ENCODE measurements at places on chromosomes 2 and 18.

DNA sequence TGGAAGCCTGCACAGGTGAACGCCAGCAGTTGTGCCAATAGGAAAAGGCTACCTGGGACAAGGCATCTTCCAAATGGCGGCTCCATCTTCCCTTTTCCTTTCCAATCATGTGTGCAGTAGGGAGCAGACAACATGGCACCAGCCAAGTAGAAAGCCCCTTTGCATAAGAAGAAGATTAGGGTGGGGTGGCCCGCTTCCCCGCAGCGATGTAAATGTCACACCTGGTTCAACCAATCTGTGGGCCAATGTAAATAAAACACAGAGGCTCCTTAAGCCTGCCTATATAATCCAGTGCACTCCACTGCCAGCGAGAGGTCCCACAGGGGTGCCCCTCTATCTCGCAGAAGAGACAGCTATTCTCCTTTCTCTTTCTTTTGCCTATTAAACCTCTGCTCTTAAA, 468.4 kb upstream of the CRIM1 start:
- DNase-seq = no peak

DNA sequence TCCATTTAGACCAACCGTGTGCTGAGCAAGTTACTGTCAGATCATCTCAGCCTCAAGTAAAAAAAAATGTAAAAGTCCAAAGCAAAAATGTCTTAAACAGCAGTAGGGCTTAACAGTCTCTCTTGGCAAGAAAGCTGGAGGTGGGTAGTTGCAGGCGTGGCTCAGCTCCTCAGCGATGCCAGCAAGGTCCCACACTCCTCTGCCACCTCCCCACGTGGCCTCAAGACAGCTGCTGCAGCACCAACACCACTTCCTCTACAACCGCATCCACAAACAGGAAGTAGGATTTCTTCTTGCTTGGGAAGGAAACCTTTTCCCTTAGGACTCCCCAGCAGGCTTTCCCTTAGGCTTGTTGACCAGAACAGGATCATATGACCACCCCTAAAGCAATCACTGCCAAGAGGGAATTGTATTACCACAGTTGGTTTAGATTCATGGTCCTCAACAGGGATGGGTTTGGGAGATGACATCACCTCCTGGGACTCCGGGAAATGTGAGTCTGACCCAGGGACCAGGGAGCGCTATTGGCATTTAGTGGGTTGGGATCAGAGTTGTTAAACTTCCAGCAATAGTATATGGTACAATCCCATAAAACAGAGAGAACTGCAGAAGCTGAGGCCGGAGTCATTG, 97.1 kb downstream of the MAPK4 start:
- no peak for DNase-seq

GRCh38 chr2:184091456-184091855, 506.9 kb upstream of the ZNF804A start:
- DNase-seq = no peak

DNA sequence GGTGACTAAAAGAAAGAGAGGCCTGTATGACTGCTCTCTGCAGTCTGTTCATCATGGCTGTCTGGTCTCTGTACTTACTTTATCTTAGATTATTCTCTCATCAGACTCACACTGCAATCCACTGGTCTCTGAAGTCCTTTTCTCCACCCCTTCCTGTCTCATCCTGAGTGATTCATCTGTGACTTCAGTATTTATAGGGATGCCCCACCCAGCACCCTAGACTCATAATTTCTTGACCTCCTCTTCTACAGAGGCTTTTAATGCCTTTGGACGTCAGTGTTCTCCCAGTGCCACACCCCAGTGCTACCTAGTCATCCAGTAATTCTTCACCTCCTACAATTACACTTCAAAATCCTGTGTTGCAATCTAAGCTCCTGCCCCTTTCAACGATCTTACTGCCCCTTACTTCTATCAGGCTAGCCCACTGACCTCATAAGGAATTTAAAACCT, 14.9 kb upstream of the ITPRID2 start:
- DNase-seq = no peak

DNA sequence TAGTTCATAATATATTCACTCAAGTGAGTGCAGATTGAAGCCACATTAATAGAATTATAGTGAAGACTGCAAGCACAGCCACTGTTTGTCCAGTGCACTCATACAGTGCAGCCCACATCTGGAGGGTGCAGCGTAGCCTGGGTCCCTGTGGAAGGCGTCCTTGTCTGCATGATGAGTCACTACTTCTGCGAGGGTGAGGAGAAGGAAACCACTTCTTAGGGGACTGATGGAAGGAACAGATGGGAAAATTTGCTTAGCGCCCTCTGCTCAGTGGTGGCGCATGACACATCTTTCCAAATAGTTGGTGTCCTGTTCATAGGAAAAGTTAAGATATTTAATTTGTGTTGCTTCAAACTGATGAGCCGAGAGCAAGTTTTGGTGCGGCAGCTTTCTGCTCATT, 330.4 kb upstream of the SMIM21 start:
- no peak for DNase-seq

DNA sequence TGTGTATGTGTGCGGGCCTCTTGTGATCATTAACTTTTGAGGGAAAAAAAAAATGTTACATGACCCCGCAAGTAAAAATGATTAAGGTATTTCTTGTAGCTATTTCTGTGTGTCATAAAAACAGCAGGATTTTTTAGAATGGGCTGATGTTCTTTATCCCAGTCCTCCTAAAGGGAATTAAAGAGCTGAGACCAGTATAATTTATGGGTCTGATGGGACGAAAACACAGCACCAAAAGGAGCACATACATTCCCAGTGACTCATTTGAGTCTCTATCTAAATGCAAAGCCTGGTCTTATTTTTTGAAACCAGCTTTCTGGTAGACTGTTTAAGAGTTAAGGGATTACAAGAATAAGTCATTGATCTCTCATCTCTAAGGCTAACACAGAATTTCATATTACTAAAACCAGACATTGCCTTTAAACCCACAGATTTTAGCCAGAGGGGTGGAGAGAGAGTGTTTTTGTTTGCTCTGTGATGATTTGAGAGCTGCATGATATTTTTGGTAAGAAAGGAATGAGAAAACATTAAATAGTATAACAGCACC, 342.3 kb upstream of the EPHA4 start:
- DNase-seq = no peak

- DNase-seq = no peak
Observed at GRCh38 chr2:45786836-45787357, 135.4 kb downstream of the PRKCE start.

- no peak for DNase-seq
Observed at GRCh38 chr2:174013315-174013751, 48.2 kb upstream of the SP3 start.

DNA sequence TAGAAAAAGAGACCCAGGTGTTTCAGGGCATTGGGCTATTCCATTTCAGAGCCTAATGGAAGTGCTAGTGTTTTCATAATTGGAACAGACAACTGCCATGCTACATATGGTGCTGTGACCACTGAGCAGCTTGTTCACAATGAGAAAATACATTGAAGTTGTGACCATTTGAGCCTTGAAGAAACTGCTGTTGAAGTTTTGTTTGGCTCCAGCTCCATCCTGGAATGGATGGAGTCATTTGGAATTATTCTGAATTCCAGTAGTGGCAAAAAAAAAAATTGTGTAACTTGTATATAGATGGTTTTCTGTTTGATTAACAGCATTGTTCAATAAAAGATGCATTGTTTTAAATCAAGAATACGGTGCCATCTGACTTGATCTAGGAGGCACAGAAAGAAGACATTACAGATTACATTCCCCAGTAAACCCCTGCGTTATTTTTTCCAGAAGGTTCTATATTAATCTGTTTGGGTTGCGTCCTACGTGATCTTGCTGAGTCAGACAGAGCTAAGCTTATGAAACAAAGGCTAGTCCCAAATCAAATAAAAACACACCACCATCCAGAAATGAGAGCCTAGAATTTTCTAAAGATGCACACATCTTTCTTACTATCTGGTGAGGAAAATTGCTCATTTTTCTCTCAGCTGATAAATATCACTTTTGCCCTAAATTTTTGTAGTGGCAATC, 19.2 kb downstream of the FMNL2 start:
- no peak for DNase-seq

GRCh38 chr2:240284503-240285259, 144.2 kb upstream of the OTOS start:
- no peak for DNase-seq

GRCh38 chr18:3057526-3057925, 44.6 kb upstream of the LPIN2 start:
- no peak for DNase-seq

GRCh38 chr2:107393516-107393915, 433.2 kb upstream of the RGPD4 start:
- no peak for DNase-seq

GRCh38 chr2:181628590-181629585, 28.0 kb downstream of the CERKL start:
- no peak for DNase-seq

DNA sequence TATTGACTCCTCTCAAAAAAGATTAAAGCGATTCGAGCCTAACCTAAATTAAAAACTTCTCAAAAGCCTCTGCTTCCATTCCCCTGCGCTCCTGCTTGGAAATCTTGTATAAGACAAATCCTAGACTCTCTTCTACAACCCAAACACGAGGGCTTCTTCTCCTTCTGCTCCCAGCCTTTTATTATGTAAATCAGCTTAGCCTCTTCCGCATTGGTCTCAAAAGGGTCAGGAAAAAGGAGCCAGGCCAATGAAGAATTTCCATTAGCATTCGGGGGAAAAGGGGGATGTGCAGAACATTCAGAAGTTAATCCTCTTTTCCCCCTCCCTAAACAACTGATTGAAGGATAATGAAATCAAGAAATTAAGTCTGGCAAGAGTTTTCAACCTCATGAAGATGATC, 107.9 kb downstream of the FAM124B start:
- no peak for DNase-seq

GRCh38 chr2:231854616-231855125, 68.4 kb downstream of the COPS7B start:
- DNase-seq = no peak

DNA sequence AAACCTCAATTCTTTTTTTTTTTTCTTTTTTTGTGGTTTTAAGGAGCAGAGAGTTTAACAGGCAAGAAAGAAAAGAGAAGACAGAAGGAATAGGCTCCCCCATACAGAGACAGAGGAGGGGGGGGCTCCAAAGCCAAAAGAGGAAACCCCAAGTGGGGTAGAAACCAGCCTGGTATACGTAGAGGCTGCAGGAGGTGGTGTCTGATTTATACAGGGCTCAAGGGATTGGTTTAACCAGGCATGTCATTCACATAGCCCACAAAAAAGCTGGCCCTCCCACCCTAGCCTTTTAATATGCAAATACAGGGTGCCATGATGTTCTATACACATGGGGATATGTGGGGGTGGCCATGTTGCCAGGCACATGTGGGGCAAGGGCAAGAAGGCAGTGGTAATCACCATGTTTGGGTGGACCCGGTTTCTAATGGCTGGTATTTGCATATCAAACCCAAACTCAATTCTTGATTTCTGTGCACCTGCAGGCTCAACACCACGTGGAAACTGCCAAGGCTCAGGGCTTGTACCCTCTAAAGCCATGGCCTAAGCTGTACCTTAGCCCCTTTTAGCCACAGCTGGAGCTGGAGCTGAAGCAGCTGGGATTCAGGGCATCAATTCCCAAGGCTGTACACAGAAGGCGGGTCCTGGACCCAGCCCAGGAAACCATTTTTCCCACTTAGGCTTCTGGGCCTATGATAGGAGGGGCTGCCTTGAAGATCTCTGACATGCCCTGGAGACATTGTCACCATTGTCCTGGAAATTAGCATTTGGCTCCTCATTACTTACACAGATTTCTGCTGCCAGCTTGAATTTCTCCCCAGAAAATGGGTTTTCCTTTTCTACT, 170.3 kb downstream of the MAIP1 start:
- DNase-seq = no peak

GRCh38 chr2:42336361-42336965, 24.6 kb downstream of the COX7A2L start:
- DNase-seq = no peak

- DNase-seq = no peak
Observed at GRCh38 chr2:56571074-56571473, 387.3 kb downstream of the CCDC85A start.

GRCh38 chr2:207884127-207884526, 114.4 kb upstream of the FZD5 start:
- DNase-seq = no peak

- DNase-seq = no peak
Observed at GRCh38 chr18:2480536-2480935, 90.8 kb downstream of the METTL4 start.

GRCh38 chr18:13726972-13727331, 479 bp downstream of the RNMT start:
- no peak for DNase-seq

GRCh38 chr18:40985436-40985835, 969.6 kb upstream of the PIK3C3 start:
- DNase-seq = no peak

- DNase-seq = no peak
Observed at GRCh38 chr2:224847961-224848850, 132.0 kb upstream of the CCDC195 start.

GRCh38 chr2:144441711-144442141, 78.2 kb downstream of the ZEB2 start:
- DNase-seq = no peak

GRCh38 chr2:18585526-18585925, 3.8 kb downstream of the NT5C1B start:
- DNase-seq = no peak

DNA sequence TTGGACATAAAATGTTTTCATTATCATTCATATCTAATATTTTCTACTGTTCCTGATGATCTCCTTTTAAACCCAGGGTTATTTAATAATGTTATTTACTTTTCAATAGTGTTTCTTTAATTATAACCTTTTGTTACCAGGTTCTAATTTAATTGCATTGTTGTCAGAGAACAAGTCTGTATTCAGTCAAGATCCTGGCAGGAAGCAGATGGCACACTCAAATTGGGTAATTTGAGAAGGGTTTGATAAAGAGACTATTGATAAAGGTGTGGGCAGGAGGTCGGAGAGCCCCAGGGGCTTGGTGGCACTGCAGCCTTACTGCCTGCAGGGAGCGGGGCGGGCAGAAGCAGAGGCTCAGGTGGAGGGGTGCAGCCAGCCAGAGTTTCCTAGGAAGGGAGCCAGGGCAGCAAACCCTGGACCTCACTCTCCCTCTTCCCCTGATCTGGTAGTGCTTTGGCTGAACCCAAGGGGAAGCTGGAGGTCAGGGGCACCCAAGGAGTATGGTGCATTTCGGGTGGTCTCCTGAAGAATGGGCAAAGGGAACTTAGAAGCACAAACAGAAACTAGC, 2.3 kb upstream of the KIF1A start:
- no peak for DNase-seq

DNA sequence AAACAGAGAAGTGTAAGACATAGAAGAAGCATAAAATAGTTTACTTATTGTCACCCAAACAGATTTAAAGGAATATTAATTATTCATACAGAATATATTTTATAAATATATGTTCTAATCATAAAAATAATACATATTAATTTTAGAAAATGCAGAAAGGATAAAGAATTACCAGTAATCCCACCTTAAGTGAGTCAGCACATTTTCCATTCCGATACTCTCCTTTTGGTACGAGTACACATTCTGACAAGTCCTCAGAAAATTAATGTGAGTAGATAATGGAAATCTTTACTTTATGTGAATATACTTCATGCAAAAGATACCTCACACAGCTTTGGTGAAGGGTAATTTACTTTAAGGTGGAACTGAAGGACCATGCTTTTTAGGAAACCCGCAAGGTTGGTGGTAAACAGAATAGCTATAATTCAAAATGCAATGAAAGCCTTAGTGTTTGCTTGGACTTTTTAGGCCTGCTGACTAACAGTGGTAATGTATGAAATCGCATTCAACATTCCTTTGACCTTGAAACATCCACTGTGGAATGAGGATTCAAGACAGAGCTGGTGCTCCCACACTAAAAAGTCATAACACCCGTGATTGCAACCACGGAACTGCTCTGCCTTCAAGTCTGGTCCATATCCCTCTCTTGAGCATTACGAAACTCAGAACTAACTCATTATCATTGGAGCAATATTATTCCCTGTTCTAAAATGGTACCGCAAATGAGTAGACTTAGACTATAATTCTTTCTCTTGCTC, 28.1 kb upstream of the HTR2B start:
- no peak for DNase-seq

All from GDM1 (cell line).